HT1080 (cell line): ENCODE measurements at places on chromosomes 13 and 19.

DNA sequence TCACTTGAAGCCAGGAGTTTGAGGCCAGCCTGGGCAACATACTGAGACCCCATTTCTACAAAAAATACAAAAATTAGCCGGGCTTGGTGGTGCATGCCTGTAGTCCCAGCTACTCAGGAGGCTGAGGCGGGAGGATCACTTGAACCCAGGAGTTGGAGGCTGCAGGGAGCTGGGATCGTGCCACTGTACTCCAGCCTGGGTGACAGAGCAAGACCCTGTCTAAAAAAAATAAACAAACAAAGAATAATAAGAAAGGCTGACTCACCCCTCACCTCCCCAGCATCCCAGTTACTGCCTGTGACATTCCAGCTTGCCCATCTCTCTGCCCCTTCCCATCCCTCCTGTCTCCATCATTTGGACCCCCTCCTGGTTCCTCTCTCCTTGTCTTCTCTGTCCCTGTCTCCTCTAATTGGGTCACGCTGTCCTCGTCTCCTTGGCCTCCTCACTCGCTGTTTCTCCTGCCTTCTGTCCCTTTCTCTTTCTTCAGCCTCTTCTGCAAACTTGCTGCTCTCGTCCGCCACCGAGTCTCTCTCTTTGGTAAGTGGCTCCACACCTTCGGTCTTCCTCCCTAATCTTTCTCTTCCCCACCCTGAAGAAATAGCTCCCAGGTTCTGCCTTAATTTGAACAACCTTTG, 77.7 kb downstream of the RYR1 start:
- no peak for DNase-seq

GRCh38 chr19:10237702-10238101, 6.6 kb upstream of the S1PR2 start:
- no peak for DNase-seq

DNA sequence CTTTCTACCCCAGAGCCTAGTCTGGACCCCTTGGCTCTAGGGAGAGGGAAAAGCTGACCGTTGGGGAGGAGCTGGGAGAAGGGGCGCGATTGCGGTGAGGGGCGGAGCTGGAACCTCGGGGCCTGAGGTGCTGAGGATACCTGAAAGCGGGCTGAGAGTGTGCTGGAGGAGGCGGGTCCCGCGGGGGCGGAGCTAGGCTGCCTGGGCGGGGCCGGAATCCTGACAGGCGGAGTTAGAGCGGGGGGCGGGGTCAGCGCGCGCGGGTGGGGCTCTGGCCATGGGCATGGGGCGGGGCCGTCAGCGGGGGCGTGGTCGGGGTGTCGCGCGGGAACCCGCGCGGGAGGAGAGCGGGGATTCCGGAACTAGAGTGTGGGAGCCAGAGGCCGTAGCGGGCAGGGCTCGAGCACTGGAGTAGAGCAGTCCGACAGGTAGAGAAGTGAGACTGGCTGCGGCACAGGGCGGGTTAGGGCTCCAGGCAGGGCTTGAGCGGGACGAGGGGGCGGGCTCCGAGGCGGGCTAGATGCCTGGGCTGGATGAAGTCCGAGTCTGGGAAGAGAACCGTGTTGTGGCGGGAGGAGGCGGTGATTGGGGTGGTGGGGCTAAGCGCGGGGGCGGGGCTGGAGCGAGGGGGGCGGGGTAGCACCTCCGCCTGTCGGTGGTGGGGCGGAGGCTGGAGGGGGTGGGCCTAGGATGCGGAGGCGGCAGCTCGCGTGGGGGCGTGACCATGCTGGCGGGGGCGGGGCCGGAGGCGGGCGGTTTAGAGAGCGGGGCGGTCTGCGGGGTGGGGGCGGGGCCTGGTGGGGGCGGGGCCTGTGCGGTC, at the start of gene INAFM1:
Gene INAFM1, plus strand, starts transcription at position 815 of the 820 bp plus-strand sequence. CDS start 35 bp downstream, outside the sequence.
- peak; percentile 79 for DNase-seq

GRCh38 chr19:28582796-28583195, 630.2 kb downstream of the UQCRFS1 start:
- no peak for DNase-seq

DNA sequence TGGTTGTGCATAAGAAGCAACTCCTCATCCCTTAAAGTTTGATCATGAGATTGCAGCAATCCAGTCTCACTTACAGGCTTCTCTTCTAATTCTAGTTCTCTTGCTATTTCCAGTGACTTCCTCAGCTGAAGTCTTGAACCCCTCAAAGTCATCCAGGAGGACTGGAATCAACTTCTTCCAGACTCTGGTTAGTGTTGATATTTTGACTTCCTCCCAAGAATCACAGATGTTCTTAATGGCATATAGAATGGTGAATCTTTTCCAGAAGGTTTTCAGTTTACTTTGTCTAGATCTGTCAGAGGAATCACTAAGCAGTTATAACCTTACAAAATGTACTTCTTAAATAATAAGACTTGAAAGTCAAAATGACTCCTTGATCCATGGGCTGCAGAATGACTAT, 81.3 kb upstream of the UBL3 start:
- no peak for DNase-seq

DNA sequence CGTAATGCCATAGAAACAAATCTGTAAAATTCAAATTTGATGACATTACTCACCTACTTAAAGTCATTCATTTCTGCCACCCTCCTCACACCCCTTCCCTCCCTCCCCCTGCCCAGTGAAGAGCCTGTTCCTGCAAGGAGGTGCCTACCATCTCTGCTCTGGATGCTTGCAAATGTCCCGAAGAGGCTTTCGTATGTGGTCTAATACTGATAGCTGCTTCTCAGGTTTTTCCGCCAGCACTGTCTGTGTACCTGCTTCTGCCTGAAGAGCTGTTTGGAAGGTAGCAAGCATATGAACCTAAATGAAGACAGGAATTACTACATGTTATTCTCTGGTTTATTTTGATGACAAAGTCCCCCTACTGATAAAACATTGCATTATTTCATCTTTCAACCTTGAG, 57.1 kb downstream of the GPALPP1 start:
- no peak for DNase-seq

DNA sequence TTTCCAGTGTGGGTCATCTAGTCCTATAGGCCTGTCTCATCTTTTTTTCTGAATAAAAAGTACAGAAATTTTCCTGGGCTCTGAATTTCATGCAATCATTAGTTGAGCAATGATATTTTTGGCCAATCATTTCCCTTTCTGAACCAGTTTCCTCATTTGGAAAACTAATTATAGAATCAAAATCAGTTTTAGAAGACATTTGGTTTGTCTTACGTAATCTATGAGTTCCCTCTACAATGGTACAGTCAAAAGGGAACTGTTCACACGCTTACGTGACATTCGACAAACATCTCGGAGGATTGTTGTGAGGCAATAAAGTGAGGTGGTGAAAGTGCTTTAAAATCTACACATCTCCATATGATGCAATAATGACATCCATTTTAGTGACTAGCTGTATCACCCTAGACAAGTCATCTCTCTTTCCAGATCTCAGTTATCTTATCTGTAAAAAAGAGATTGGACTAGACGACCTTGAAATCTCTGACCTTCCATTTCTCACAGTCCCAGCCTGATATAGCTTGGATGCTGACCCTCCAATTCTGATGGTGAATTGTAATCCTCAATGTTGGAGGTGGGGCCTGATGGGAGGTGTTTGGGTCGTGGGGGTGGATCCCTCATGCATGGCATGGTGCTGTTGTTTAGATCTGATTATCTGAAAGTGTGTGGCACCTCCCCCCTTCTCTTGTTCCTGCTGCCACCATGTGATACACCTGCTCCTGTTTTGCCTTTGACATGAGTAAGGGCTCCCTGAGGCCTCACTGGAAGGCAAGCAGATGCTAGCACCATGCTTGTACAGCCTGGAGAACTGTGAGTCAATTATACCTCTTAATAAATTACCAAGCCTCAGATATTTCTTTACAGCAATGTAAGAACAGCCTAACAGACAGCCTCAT, 26.7 kb downstream of the FLT1 start:
- DNase-seq: no peak

DNA sequence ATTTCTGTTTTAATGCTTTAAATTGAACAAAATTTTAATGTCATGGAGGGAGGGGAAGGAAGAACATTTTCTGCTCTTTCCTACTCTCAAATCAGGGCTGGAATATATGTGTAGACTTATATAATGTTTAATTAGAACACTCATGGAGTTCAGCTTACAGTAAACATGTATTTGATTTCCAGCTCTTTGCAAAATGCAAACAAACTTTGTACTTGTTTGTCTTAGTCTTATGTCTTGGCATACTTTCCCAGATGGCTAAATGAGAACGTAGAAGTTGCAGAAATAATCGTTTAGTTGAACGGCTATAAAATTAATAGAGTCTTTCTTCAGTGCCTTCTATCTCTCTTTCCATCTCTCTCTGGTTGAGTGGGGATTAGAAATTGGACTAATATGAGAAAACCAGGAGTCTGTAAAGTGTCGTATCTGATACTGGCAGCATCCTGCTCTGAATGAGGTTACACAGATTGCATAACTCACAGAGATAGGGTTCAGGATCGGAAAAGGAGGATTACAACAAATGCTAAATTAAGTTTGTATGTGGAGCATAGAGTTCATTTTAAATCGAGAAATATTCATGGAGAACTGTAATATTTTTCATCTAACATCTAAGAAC, 82.3 kb downstream of the FGF9 start:
- DNase-seq: no peak

DNA sequence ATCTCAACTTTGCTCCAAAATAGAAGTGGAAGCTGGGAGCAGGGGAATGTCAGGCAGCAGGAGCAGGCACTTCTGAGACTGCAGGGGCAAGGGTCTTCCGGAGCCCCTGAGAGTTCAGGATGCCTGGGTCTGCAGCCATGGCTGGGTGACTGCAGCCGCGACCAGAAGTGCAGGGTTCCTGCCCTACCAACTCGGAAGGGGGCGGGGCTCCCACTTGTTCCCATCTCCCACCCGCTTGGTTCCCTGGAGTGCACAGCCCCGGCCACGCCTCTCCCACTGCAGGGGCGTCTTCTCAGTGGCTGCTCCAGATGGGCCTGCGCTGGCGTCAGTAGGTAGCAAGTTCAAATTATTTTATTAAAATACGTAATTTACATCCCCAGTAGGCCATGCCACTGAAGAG, 1631.7 kb downstream of the OLFM4 start:
- no peak for DNase-seq

DNA sequence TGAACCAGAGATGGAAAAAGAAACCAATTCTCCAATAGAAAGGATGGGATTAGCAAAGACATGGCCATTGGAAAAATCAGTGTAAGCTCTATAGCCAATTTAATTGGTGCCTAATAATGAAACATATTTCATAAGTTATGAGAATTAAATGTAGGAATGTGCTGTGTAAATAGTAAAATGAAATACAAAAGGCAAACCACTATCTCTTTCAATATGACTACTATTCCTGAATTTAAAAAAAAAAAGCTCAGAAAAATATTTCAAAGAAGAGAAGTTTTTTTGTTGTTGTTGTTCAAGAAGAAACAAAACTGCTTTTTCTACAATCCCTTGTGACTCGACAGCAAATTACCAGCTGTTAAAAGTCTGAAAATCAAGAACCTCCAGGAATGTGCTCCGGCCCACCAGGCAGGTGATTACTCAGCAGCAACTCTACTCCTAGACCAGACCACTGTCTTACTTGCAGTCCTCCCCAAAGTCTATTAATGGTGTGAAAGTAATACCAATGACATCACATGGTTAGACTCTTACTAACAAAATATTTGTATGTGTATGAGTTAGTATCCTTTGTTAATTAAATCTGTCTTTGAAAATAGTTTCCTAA, 362.4 kb downstream of the KCTD12 start:
- DNase-seq: no peak

DNA sequence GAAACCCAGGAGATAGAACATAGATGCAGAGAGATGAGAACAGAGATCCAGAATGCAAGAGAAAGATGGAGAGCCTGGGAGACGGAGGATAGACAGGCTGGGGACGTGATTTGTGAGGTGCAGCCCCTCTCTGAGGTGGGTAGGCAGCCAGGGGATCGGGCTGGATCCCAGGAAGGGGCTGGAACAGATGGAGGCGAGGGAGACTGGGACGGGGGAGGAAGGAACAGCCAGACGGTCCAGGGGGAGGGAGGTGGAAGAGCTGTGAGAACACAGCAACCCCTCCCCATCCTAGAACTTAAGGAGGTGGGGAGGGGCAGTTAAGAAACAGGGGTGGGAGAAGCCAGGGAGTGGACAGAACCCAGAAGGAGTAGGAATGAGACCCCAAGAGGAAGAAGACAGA, 3.1 kb downstream of the SLC17A7 start:
- no peak for DNase-seq

DNA sequence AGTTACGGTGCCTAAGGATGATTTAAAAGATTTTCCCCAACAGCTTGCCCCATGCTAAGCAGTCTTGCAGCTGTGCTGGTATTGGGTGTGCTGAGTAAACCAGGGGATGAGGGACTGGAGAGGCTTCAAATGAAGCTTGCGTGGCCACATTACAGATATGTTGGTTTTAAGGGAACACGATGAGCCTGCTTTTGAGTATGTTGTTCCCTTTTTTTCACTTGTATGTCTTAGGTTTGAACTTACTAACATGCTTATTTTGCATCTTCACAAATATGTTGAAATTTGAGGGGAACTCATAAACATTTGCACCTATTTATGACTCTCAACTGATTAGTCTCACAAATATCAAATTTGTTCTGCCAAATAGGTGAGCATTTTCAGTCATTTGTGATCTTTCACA, 2.0 kb upstream of the IL17D start:
- no peak for DNase-seq

DNA sequence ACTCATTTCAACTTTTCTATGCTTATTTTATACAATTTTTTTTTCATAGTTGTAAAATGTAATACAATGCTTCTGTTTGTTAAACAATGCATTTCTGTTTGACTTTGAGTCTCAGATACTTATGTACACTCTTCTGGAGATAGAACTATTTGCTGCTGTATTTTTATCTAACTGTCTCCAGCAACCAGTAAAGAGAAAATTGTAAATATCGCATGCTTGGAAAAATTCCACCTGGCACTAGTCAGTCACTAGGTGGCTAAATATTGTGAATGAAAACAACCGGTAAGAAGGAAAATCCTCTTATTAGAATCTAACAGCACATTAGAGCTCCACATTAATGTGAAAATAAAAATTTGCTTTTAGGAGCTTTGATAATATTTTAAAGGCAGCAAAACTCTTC, 876.5 kb downstream of the PCDH9 start:
- DNase-seq: no peak

DNA sequence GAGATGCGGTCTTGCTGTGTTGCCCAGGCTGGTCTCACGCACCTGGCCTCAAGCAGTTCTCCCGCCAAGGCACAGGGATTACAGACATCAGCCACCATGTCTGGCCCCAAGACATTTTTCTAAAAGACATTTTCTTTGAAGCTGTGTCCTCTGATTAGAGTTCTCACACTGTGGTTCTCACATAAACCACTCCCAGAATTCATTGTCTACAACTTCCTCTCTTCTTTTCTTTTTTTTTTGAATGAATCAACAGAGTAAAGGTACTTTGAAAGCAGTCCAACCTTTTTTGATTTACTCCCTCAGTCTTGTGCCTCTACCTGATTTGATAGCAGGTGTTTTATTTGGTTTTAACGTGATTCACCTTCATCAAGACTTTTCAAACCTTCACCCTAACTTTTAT, 14.3 kb upstream of the SHD start:
- no peak for DNase-seq

DNA sequence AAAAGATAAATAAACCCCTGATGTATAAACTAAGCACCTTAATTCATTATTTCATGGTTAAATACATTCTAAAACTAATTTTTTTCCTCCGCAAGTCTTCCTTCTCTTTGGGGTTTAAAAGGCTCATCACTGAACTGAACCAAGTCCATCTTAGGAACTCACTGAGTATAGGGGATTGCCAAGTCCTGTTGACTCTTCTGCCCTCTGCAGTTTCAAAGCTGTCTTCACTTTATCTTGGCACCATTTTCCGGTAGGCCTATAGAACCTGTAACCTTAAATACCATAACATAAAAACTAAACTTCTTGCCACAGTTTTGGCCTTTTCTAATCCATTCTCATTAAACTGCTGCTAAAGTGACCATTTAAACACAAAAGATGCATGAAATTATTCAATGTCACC, 66.5 kb upstream of the USPL1 start:
- DNase-seq: peak; percentile 32
